ENCODE measurements at places on chromosomes 6 and 20. TPM values are rescaled to one million over a fixed set of nuclear protein-coding genes. Genes with fewer than 3 reads are reported as not detected.

- DNase-seq = no peak
Observed at GRCh38 chr6:46296586-46296985, 125.8 kb upstream of the ENPP5 start.

GRCh38 chr20:37336369-37337207 lies 9.4 kb upstream of the SRC start:
- no peak for DNase-seq

- peak; percentile 83 for DNase-seq
Observed at GRCh38 chr20:51487565-51488268, 54.8 kb downstream of the NFATC2 start.

Gene RIOK1
- total RNA-seq = 15.5 TPM
